ENCODE measurements at places on chromosomes 3 and 15.

GRCh38 chr15:64865126-64865997, 23.6 kb downstream of the PLEKHO2 start:
- no peak for DNase-seq

GRCh38 chr3:42019144-42019952, 57.4 kb upstream of the ULK4 start:
- no peak for DNase-seq

DNA sequence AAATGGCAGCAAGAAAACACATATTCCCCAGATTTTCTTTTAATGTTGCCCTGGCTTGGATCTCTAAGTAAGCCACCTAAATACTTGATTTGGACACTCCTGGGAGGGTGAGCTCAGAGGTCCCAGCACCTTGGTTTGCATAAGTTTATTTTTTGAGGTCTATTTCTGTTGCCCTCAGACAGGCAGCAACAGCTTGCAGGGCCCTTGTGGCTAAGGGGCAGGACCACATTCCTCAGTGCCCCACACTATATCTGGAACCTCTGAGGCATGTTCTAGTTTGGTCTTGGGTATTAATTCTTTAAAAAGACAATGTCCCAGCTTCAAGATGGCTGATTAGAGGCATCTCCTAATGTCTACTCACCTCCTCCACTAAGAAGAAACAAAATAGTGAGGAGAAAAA, 57.5 kb downstream of the IGSF11 start:
- DNase-seq = no peak

DNA sequence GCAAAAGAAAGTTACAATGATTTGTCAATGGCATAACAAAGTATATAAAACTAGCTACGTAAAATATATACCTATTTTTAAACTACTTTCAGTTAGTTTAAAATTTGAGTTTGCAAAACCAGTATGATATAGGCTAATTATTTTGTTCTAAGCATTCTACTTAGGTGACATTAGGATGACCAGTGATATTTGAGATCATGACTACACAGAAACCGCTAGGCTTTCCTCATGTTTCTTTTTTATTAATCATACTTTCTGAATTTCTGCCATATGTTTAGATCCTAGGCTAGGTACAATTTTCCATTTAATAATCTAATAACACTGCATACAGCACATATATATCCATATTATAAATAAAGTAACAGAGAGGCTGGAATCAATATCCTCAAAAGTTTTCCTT, 52.4 kb upstream of the XRN1 start:
- DNase-seq = no peak

GRCh38 chr15:58566029-58566428, 134.2 kb downstream of the LIPC start:
- no peak for DNase-seq

- DNase-seq = no peak
These were observed 1.0 kb downstream of the P3H2 start for GRCh38 chr3:190119461-190120268.

- no peak for DNase-seq
These were observed 93.4 kb downstream of the KCNMB2 start for GRCh38 chr3:178629430-178630178.

- no peak for DNase-seq
These were observed 14.2 kb downstream of the LPP start for GRCh38 chr3:188168186-188168585.

DNA sequence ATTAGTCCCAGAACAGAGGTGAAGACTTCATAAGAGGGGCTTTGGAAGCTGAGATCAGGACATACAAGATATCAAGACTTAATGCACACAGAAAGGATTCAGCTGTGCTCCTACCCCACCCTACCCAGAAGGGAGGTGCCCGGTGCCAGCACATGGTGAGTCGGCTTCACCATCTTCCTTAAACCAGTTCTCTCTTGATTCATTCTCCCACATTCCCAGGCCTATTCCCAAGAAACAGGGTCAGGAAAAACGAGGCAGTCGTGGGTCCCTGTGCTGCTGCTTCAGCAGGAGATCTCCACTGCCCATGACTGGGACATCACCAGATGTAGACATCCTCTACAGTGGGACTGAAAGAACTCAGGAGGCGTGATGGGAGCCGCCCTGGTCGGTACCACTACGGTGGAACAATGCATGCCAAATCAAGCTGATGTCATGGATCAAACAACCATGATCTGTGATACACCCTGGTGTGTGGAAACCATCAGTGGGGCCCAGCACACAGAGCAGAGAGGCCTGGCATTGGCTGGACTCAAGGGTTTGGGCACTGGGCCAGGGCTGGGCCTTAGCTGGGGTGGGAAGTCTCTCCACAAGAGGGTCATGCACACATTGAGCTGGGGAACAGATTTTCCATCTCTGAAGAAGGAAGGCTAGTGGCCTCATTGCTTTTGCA, 41.9 kb downstream of the CCDC12 start:
- DNase-seq = no peak

DNA sequence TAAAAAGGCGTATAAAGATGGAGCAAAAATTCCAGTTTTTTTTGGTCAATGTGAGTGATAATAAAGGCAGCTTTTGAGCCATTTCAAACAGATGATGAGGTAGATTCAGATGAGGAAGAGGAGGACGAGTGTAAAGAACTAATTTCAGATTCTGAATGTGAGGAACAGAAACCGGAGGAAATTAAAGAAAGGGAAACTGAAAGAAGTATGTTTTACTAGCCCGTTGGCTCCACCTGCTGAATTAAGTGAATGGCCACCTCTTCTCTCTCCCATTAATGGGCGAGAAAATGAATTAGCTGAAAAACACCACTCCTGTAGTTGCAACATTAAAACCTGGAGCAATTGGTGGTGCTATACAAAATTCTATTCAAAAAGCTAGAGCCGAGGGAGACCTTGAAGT, 55.4 kb downstream of the CYP19A1 start:
- no peak for DNase-seq

- DNase-seq = no peak
These were observed 202.5 kb downstream of the MEIS2 start for GRCh38 chr15:36897834-36898233.

- DNase-seq = peak; percentile 31
These were observed 1.0 kb upstream of the ISY1 start for GRCh38 chr3:129161860-129162271.

GRCh38 chr3:160986069-160986468, 119.1 kb downstream of the B3GALNT1 start:
- no peak for DNase-seq

DNA sequence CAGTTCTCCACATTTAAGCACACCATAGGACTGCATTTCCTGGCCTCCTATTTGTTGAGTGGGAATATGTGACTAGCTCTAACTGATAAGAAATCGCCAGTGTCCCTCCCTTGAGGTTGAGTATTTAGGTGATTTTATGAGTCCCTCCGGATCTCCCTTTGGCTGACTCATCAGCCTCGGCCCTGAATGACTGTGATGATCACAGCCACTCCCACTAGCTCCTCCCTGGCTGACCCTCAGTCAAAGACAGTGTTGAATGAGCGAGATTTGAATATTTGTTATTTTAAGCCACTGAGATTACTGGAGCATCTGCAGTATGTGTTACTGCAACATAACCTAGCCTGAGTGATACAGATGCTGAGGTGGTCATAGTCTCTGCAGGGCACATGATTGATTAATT, 515.3 kb downstream of the EPHB1 start:
- DNase-seq = no peak

- no peak for DNase-seq
These were observed 277 bp downstream of the SIAH2 start for GRCh38 chr3:150762662-150763121.

- no peak for DNase-seq
These were observed 142.4 kb downstream of the CHDH start for GRCh38 chr3:53703630-53704362.

- DNase-seq = no peak
These were observed 404.2 kb upstream of the CDIN1 start for GRCh38 chr15:36175186-36175740.

DNA sequence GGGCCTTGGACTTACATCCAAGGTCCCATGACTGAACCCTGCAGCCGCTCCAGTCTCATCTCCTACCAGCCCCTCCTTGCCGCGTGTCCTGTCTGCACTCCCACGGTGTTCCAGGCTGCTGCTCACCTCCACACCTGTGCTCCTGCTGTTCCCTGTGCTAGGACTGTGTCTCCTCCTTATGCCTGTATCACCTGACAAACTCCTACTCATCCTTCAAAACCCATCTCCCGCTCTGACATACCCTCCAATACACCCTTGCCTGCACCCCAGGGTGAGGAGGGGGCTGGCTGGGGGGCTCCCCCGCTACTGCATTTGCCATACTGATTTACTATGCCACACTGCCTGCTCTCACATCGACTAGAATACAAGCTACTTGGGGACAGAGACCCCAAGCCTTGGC, 53.6 kb downstream of the CYP11A1 start:
- no peak for DNase-seq

DNA sequence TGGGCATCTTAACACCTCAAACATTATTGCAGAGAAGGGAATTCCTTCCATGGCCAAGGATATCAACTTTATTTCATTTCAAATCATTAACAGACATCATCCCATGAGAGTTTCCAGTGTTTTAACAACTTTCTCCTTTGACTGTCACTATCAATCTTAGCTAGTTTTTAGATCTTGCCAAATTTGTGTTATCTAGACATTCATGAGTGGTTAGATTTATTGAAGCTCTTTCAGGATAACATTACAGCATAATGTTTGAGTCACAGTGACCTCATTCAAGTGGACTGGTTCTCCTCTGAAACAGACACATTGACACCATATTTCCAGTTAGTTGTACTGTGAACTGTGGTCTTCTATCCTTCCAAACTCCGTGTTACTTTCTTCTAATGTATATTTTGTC, 8.6 kb upstream of the TNFAIP8L3 start:
- no peak for DNase-seq

- DNase-seq = no peak
These were observed 66.4 kb upstream of the TJP1 start for GRCh38 chr15:29888646-29889045.

- DNase-seq = no peak
These were observed 118.9 kb upstream of the MEIS2 start for GRCh38 chr15:37219211-37219701.

- DNase-seq = no peak
These were observed 355.0 kb downstream of the ERC2 start for GRCh38 chr3:56113231-56113630.

DNA sequence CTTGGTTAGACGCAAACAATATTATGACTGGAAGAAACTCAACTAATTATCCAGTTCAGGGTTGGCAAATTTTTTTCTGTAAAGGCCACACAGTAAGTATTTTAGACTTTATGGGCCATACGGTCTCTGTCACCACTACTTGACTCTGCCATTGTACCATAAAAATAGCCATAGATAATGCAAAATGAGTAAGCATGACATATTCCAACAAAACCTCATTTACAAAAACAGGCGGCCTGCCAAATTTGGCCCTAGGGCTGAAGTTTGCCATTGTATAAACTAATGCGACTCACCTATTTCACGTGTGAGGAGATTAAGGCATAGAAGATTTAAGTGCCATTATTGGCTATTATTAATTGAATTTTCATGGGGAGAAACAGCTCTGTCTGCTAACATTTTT, 116.8 kb upstream of the CNTN6 start:
- DNase-seq = no peak

DNA sequence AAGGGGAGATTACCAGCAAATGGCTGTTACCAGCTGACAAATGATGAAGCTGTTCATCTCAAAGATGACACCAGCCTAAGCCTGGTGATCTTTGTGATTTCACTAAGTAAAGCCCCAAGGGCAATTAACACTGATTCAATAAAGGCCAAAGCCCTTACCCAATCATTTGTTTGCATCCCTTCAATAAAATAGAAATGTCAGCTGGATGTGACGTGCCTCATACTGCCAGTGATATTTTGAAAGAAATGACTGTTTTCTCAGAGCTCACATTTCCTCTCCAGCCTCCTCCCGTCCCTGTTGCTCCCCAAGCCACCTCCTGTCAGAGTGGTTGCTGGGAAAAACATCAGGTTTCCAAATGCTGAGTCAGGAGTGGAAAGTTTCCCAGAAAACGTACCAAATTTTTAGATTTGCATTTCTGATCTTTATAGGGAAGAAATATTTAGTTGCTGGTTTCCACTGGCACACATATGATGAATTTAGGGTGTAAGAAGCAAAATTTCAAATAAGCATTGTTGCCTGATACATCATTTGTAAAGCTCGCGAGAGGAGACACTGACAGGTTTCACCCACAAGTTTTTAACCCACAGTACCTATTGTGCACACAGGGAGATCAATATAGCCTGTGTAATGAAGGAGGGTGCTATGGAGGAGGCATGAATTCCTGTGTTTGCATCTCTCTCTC, 21.0 kb downstream of the C2CD4A start:
- no peak for DNase-seq

GRCh38 chr3:184186184-184186901, at the start of gene ABCF3:
TSS of gene ABCF3 (plus strand) at chr3:184186199. CDS start at chr3:184186208, 9 bp downstream.
- DNase-seq = no peak

GRCh38 chr15:43552256-43552655, 34.8 kb downstream of the MAP1A start:
- DNase-seq = no peak

- no peak for DNase-seq
These were observed 483.7 kb upstream of the FRG2C start for GRCh38 chr3:75180235-75180944.

- DNase-seq = no peak
These were observed 248.0 kb upstream of the LYSMD4 start for GRCh38 chr15:99981191-99981647.

DNA sequence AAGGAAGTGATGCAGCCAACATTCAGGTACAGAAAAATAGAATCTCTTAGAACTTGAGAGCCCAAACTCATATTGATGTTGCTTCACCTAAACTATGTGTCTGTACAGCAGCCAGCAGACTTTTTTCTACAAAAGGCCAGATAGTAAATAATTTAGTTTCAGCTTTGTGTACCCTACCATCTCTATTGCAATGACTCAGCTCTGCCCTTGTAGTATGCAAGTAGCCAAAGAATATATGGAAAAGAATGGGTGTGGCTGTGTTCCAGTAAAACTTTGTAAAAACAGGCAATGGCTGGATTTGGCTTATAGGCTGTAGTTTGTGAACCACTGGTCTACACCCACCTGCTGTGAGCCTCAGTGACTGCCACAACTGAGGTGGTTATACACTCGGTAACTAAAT, 392.5 kb upstream of the RARB start:
- DNase-seq = no peak

DNA sequence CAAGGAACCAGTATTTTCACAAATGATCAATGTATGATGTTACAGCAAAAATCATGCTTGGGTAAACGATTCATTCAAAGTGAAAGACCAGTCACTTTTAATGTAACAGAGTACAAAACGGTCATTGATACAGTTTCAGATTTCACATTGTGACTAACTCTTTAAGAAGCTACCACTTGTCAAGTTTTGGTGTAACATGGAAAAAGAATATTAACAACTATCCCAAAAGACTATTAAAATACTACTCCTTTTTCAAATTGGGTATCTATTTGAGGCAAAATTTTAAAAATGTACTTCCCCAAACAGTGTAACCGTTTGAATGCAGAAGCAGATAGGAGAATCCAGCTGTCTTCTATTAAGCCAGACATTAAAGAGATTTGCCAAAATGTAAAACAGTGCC, 31.7 kb downstream of the AKAP13 start:
- DNase-seq = no peak
